ENCODE measurements at places on chromosomes 13 and 19.

GRCh38 chr13:29507356-29507755, 88.1 kb downstream of the SLC7A1 start:
- DNase-seq = no peak

DNA sequence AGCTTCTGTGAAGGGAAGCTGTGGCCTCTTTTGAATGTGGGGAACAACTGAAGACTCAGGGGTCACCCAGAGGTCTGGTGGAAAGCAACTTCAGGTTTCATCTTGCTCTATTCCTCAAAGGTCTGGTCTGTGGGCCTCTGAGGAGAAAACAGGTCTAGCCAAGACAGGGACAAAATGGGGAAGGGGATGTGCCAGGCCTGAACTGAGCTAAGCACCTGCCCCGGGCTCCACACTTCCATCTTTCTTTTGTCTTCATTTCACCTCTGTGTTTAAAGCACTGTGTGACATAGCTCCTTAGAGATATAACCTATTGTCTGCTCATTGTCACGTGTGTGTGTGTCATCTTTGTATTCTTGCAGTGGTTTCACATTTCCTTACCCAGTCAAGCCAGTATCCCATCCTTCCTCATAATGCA, 19.9 kb upstream of the GDF15 start:
- no peak for DNase-seq

DNA sequence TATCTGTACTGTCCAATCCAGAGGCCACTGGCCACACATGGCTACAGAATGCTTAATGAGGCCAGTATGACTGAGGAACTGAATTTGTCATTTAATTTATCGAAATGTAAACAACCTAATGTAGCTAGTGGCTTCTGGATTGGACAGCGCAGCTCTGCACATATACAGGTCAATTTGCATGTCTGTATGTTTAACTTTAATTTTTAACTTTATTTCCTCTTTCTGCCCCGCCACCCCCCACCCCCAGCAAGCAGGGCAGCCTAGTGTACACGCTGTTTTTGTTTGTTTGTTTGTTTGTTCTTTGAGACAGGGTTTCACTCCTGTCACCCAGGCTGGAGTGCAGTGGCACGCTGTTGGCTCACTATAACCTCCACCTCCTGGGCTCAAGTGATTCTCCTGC, 15.5 kb downstream of the ZSWIM9 start:
- DNase-seq = no peak

DNA sequence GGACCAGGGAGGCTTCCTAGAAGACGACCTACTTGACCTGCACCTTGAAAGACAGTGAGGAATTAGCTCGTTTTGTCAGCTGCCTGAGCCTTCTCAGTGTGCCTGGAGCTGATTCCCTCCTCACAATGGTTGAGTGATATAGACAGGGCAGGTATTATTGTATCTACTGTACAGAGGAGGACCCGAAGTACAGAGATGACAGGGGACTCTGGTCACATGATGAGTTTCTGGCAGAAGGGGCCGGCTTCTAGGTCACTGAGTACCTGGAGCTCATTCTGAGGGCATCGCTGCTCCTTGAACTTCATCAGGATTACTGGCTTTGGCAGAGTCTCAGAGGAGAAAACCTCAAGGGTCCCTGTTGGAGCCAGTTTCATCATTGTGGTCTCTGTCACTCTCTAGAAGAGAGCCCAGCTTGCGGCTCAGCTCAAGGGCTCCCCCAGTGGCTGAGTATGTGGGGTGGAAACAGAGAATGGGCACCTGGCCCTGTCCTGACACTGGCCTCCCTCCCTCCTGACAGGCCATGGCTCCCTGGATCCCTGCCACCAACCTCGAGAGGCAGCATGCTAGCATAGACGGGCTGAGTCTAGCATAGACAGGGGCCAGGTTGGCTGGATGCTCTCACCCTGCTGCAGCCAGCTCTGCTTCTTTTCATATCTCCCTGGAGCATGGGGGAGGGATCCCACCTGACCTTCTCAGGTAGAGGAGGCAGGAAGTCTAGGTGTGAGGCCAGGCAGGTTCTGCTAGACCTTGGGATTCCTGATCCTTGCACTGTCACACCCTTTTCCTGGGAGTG, 38.7 kb downstream of the NFIX start:
- no peak for DNase-seq
